ENCODE measurements at places on chromosomes 4 and X.
A peak's percentile ranks its signal among the peaks of the same experiment; 100 is the strongest.

GRCh38 chr4:100593935-100594334 is 76.1 kb upstream of the EMCN start:
- DNase-seq, result no peak

- peak; percentile 51 for DNase-seq
Measured at GRCh38 chr4:1211891-1212545, 36.9 kb downstream of the CTBP1 start.

DNA sequence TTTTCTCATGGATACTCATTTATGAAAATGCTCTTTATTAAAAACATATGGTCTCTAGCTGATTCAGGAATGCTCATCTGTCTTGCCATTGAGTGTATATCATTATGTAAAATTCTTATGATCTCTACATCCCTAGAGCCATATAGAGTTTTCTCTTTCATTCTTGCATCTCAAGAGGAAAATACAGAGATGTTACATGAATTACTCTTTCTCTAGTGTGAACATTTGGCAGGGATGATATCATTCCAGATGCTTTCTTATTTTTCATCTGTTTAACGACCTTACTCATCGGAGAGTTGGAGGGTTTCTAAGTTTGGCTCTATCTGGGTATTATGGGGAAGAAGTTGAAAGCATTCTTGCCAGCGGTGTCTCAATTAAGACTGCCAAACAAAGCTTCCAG is 202.9 kb upstream of the SLC7A11 start:
- DNase-seq, result no peak

- no peak for DNase-seq
Measured at GRCh38 chrX:120087289-120088017, 10.0 kb upstream of the RHOXF2B start.

DNA sequence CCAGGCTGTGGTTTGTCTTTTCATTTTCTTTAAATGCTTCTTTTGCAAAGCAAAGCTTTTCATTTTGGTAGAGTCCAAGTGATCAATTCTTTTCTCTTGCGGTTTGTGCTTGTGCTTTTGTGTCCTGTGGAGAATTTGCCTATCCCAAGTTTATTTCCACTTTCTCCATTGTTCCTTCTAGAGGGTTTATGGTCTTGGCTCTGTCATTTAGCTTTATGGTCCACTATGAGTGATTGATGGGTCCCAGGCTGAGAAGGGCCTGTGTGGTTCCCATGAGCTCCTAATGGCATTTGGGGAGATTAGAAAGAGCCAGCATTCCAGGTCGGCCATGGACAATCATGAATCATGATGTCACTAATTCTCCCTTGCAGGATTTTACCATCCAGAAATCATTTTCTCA is 86.5 kb downstream of the CPZ start:
- DNase-seq, result no peak

GRCh38 chr4:107843391-107843790 is 18.7 kb downstream of the SGMS2 start:
- DNase-seq, result no peak

DNA sequence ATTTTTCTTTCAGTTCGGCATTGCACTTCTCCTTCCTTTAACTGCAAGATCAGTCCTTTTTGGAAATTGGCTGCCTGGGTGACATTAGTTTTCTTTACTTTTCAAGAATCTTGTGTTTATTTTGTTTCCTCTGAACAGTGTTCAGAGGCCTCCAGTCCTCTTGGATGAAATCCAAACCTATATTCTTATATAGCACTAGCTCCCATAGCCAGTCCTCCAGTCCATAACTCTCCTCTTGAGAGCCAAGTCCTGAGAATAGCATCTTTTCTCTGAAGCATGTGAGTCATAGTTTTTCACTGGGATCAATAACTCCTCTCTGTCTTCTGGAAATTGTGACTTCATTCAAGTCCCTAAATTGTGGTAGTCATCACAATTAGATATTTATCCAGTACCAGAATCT is 357.5 kb downstream of the RAPGEF2 start:
- no peak for DNase-seq

DNA sequence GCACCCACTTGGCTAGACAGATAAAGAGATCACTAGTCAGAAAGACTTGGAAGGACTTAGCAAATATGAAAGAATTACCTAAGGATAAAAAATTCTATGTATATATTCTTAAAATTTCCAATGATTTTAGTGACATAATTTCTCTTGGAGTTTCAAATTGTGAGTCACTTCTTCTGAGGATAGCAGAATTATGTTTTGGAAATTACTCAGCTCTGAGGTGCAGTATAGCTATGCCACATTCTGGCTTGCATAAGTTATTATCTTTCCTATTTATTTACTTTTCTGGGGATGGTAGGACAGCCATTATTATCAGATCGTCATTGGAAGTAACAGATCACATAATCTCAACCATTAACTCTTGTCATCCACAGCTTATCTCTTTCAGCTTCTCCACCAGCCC is 853.5 kb downstream of the TRIML1 start:
- no peak for DNase-seq

DNA sequence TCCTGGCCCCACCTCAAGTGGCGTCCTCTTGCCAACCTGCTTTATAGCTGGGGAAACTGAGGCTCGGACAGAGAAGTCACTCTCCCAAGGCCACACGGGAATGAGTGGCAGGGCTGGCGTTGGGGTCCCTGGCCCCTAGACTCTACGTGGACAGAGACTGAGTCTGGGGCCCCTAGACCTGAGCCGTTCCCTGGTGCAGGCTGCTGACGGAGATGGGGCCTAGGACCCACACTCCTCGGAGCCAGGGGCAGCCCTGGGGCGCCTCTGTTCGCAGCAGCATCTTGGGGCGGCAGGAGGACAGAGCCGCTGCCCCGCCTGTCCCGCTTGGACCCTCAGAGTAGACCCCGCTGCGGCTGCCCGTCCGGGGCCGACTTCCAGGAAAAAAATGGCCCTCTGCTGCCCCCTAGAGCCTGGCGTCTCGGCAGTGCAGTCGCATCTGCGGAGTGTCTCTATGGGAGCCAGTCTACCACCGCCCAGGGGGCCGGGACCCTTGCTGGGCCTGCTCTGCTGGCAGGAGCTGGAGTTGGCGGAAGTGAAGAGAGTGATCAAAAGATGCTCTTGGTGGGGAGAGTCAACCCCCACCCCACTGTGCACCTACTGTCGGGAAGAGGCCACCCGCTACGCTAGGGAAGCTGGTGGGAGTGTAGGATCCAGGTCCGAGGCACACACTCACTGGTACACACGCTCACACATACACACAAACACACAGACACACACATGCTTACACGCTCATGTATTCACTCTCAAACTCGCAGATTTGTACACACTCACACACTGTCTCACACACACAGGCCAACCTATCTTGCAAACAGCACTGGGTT is 220.1 kb downstream of the AFAP1 start:
- DNase-seq, result peak; percentile 62

DNA sequence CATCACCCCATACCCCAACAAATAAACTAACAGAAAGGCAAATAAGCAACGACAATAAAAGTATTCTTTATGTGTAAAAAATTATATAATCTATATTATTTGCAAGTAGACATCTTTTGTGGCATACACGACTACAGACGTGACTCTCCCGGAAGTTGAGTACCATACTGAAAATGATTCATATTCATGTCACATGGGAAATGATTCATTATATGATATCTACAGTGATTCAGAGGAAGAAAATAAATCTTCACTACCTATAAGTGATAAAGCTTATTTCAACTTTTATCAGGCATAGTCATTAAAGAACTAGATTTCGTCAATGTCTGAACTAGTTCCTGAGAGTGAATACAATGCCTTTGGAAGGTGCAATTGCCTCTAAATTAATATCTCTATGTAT is 4.6 kb upstream of the ANTXR2 start:
- DNase-seq, result no peak

- DNase-seq, result no peak
Measured at GRCh38 chrX:130030826-130031225, 48.4 kb downstream of the BCORL1 start.

DNA sequence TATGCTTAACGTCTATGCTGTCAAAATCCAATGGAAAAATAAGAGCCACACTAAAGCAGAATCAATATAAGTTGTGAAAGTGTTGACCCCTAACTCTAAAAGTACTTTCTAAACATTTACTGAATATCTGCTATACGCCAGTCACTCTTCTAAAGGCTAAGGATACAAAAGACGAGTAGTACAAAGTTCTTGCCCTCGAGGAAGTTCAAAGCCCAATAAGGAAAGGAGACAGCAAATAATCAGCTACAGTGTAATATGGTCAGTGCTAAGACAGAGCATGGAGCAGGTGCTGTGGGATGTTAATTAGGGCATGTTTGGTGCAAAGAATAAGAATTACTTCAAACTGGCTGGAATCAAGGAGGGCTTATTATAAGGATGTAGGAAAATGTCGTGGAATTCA is 31.6 kb upstream of the TMEM150C start:
- DNase-seq, result no peak

- no peak for DNase-seq
Measured at GRCh38 chrX:99603091-99603814, 806.8 kb downstream of the PCDH19 start.

DNA sequence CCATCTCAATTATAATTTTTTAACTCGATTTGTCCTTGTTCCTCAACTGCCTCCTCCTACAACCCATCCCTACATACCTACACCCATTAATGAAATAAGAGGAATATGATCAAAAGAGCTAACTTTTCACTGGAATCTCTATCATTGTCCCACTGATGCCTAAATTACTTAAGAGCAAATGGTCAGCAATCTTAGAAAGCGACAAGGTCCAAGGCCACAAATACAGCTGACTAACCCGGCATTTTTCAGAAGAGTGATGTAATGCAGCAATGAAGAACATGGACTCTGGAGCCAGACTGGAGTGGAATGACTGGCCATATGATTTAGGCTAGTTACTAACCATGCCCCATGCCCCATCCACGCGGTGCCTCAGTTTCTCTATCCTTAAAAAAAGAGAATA is 56.2 kb downstream of the PPA2 start:
- no peak for DNase-seq

DNA sequence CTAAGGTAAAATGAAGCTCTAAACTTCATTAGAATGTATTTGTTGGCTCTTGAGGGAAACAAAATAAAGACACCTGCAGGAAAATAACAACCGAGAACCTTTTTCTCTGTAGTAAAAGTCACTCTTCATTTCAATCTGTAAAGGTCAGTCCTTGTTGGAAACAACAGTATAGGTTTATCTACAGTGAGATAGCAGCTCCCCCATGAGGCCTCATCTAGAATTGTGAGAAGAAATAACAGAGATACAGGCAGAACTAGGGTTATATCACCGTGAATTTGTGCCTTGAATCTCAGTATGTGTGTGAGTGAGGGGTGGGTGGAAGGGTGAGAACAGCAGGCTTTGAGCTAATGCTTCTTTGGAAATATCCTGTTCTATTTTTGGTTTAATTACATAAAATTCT is 107.8 kb upstream of the FMR1 start:
- DNase-seq, result no peak

DNA sequence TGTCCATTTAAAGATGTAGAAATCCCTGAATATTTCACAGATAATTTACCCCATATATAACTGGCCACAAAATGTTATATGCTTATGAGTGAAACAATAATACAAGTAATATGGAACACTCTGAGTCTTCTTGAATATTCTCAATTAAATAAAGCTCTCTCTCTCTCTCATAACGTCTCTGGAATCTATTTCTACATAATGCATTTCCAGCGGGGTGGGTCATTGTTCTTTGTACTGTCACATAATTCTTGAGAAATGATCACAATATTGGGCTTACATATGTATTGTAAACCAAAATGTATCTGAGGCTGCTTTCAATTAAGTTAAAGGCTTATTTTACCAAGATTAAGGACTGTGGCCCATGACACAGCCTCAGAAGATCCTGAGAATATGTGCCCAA is 596.3 kb downstream of the FAT4 start:
- no peak for DNase-seq

DNA sequence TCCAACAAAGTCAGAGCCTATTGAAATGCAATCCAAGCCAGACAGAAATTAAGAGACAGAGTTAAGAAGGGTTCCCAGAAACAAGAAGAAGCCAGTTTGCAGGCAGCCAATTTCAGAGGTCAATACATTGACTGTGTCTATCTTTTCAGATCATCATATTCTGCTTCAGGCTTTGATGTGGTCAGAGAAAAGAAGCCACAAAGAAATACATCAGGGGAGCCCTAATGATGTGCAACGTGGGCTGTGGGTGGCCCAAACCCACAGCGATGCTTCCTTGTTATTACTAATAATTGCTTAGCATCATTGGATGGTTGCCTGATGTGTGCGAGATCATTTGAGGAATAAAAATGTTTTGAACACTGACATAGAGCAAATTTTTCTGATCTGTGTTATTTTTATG is 99.0 kb upstream of the DUSP21 start:
- no peak for DNase-seq

DNA sequence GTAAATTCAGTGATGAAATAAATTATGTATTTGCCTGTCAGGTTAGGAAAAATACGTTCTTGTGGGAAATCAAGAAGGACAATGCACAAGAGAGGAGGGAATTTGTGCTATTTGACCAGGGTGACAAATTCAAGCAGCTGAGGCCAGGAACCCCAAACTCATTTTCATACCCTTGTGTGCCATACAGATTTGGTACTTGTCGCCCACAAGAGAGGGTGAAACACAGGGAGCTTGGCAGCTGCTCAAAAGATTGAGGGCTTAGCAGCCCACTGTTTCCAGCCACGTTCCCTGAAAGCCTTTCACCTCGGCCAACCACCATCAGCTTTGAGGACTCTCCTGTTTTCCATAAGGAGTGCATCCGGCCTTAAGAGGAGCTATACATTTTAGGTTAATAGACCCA is 111.2 kb downstream of the COL25A1 start:
- DNase-seq, result no peak

- DNase-seq, result no peak
Measured at GRCh38 chrX:23901060-23901459, 6.7 kb downstream of the APOO start.

Data from lower lobe of right lung (tissue), 2 donors.